Daoy (cell line): ENCODE measurements at places on chromosomes 7 and 10.

GRCh38 chr7:69545175-69545574, 53.1 kb upstream of the AUTS2 start:
- no peak for DNase-seq

DNA sequence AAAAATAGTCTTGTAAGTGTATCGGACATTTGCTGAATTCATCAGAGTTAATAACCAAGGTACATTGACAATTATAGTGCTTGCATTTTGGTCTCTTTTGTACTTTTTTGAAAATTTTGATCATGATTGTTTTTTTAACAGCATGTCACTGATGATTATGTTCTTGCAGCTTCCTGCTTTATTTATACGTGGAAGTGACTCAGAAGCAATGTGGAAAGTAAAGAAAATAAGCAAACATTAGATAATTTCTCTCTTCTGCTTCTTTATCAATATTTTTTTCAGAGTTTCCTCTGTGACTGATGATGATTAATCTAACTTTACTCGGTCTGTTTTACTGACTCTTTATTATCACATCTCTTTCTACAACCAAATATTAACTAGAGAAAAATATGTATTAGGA, 1351.9 kb downstream of the REEP3 start:
- no peak for DNase-seq

DNA sequence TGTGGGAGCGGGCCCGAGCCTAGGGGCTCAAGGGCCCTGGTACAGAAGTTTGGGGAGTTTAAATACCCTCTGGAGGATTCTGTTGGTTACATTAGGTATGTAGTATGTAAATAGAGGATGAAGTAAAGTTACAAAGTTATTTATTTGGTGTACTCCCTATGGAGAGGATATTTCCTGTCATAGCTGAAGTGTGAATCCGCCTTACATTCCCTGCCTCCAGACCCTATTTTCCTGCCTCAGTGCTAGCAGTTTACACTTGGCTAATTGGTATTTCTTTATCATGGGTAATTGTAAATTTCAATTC, 60.6 kb upstream of the KLF14 start:
- no peak for DNase-seq

DNA sequence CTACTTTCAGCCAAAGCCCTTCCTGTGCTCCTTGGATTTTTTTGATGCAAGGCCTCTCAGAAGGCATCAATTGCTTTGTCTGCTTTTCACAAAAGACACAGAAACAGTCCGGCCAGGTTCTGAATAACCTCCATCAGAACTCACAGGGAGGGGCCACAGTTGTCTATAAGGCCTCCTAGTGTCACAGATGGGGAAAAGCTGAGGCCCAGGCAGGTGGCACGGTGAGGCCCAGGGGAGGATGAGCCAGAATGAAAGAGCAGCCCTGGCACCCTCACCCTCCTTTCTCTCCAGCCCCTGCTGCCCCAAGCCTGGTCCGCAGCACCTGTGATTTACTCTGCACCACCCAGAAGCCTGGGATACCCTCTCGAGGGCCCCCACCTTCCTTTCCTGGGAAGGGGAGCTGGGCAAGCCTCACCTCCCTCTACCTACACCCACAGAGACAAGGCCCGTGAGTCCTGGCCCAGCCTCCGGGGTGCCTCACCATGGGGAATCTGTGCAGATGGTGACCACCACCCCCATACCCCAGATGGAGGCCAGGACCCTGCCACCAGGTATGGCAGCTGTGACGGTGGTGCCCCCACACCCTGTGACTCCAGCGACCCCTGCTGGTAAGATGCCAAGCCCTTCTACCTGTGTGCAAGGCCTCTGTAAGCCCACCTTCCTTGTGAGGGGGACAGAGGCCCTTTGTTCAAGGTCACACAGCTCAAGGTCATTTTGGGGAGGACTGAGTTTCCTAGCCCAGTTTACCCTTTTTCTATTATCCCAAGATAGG, 26.2 kb upstream of the ZNF467 start:
- DNase-seq: peak; percentile 54

- no peak for DNase-seq
Measured at GRCh38 chr7:155832581-155832981, 20.3 kb upstream of the SHH start.

GRCh38 chr10:76711222-76711997, 926.2 kb downstream of the KCNMA1 start:
- DNase-seq: no peak
